Iris pigment epithelial cell (primary cell): ENCODE measurements at places on chromosomes 3 and 15.

GRCh38 chr3:15405448-15406050 lies 21.8 kb downstream of the METTL6 start:
- peak; percentile 65 for DNase-seq

- DNase-seq = no peak
These were observed 8.6 kb downstream of the ATP13A4 start for GRCh38 chr3:193546129-193546528.

DNA sequence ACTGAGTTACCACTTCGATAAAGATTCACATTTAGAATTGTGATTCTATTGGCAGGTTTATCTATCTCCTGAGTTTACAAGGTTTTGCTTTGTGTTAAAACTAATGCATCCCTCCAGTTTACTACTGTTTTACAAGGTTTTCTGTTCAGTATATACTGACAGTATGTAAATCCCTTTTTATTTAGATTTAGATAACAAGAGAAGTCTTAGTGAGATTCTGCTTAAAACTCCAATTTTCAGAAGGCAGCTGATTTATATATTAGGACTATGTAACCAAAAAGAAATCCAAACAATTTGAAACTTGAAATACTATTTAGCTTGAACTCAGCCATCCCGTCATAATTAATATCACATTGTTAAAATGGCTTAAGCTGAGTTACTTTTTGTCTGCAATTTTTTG lies 619.2 kb downstream of the NAALADL2 start:
- DNase-seq = no peak

DNA sequence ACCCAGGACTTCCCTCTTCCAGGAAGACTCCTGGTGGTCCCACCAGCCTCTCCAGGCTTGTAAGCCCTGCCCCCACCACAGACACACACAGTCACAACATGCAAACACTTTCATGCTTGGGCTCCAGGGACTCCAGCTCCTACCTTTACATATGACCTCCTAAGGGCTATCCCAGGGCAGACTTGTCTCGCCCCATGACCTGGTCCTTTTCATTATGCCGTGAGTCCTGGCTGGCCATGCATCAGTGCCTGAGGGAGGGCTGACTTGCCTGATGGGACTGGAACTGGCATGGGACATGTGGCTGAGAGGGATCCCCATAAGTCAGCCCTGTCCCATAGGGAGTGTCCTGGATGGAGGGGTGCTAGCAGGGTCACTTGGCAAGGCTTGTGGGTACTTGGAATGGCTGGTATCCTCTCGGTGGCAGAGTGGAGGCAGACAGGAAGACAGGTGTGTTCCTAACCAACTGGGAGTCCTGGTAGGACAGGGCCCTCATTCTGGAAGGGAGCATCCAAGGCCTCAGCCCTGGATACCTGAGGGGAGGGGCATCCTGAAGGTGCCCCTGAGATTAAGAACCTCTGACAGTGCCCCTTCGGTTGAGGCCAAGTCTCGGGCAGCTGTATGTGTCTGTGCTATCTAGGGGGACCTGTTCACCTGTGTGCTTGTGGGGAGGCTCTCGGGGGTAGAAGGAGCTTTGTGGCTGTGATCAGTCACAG lies 540 bp upstream of the HHATL start:
- DNase-seq = no peak

DNA sequence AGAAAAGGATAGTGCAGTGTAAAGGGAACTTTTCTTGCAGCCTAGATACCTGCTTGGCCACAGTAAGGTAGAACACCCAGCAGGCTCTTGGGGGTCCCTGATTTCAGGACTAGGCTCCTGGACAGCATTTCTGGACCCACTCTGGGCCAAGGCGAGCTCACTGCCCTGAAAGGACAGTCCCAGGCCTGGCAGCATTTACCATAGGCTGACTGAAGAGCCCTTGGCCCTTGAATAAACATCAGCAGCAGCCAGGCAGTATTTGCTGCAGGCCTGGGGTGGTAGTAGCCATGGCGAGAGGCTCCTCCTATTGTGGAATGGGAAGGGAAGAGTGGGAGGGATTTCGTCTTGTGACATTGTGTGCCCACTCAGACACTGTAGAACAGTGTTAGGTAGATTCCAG lies 529.2 kb downstream of the TUSC7 start:
- DNase-seq = no peak

- DNase-seq = no peak
These were observed 43.4 kb downstream of the PPP2R3A start for GRCh38 chr3:136008732-136009470.

- DNase-seq = no peak
These were observed 113.5 kb upstream of the LMOD3 start for GRCh38 chr3:69235882-69236281.

DNA sequence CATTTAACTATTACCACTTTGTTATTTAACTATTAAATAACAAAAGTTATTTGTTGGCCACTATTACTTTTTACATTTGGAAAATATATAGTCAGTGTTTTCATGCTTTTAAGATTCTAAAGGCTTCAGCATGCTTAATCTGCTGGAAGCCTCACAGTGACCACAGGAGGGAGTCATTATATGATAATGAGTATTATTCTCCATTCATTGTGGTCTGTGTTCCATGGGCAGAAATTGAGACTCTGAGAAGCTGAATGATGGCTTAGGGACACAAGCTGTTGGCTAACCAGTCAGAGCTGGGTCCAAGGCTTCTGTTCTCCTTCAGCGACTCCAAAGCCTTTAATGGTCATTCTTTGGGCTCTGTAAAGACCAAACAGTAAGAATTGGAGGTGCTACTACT lies 64.7 kb downstream of the BFSP2 start:
- DNase-seq = peak; percentile 42

DNA sequence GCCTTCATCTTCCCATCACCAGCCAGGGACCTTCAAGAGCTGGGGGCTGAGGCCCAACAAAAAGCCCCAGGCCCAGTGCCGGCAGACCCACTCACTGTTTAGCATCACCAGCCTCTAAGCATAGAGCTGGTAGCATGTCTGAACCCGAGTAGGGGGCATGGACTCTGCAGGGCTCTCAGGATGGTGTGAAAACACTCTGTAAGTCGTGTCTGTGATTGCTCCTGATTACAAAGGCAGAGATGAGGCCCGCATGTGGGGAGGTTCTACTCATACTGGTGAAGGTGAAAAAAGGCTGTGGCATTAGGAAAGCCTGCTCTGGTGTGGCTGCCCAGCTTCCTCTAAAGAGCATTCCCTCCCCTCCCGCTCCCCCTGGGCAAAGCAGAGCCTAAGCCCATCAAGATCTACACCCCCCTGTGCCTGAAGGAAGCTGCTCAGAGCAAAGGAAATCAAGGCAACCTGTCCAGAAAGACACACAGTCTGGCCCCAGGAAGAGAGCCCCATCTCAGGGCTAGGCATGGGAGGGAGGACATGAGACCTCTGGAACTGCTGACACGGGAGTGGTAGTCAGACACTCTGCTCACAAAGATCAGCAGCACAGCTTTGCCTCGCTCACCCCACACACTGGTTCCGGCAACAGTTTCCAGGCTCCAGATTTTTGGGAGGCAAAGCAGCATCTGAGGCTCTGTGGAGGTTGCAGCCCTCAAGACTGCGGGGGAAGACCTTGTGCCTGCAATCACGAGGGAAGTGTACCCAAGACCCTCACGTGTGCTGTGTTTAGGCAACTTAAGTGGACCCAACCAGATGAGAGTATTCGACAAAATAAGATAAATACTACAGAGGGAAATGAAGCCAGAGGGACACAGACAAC lies 36.7 kb downstream of the CCDC12 start:
- DNase-seq = no peak

DNA sequence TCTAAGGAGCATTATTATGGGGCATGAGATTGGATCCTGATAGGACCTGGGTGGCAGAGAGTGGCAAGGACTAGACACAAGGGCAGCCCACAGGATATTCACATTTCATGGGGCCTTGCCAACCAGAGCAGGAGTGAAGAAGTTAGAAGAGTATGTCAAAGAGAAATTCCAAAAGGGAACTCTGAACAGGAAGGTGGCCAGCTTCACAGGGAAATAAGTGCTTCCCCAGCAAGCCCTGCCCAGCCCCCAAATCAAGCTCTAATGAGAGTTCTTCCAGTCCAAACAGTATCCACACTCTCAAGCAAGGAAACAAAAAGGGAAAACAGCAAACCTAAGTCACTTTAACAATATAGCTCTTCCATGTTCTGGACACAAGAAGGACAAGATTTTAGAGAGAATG lies 130.2 kb upstream of the COL8A1 start:
- DNase-seq = no peak

DNA sequence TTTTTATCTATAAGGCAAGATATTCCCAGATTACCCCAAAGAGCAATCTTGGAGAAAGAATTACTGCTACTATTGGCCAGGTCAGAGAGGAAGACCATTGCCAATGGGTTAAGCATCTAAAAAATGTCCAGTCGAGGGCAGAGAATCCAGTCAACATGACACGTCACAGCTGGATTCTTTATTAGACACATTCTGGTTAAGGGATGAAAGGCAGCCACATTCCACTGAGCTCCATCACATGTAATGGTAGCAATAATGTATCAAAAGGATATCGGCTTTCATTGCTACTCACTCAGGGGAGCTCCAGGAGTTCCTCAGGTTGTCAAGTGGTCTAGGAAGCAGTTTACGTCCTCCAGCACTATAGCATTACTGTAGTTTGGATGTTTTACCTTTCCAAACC lies 421.1 kb downstream of the PLOD2 start:
- peak; percentile 28 for DNase-seq

DNA sequence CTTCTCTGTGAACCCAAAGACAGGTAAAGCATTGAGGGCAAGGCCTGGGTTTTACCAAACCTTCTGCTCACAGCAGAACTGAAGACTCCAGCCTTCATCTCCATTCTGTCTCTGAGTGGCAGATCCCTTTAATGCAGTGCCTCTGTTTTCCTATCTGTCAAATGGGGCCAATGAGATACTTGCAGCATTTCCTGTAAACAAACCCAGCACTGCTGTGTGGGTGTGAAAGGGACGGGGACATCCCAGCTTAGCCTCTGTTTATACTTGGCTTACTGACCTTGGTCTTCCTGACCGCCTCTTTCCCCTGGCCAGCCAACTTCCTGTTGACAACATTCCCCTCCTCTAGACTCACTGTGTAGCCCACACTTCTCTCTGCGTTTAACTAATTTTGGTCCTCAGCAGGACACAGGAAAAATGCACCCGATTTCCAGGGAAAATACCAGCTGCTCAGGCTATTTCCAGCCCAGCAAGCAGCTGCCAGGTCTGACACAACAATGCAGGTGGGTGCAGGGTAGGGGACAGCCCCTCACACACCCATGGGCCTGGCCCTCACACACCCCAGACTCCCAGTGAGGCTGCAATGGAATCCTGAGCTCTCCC lies 105.9 kb upstream of the HERC1 start:
- DNase-seq = peak; percentile 97

DNA sequence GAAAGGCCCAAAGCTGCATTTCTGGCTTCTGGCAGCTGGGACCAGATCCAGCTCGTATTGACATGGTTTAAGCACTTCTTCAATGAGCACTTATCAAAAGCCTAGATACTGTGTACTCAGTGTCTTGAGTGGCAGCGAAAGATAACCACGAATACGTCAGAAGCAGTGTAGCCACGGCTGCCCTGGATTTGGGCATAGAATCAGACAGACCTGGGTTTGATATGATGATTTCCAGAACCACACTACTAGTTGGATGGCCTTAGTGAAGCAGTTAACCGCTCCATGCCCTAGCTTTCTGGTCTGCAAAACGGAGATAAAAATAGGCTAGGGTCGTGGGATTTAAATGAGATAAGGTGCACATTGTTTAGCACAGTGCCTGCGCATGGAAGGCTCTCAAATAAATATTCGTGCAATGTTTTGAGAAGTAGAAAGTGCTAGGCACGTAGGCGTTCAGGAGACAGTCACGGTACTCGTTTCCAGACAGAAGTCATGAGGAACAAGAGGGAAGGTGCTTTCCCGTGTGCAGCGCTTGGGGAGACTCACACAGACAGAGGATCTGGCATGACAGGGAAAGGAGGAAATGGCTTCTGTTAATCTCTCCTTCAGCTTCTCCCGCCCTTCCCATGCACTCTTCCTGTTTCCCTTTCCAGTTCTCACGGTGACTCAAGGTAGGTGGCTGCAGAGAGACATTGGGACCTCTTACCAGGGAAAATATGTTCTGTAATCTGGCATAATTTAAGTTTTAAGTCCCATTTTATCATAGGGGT lies 70.3 kb downstream of the CCNL1 start:
- peak; percentile 30 for DNase-seq

DNA sequence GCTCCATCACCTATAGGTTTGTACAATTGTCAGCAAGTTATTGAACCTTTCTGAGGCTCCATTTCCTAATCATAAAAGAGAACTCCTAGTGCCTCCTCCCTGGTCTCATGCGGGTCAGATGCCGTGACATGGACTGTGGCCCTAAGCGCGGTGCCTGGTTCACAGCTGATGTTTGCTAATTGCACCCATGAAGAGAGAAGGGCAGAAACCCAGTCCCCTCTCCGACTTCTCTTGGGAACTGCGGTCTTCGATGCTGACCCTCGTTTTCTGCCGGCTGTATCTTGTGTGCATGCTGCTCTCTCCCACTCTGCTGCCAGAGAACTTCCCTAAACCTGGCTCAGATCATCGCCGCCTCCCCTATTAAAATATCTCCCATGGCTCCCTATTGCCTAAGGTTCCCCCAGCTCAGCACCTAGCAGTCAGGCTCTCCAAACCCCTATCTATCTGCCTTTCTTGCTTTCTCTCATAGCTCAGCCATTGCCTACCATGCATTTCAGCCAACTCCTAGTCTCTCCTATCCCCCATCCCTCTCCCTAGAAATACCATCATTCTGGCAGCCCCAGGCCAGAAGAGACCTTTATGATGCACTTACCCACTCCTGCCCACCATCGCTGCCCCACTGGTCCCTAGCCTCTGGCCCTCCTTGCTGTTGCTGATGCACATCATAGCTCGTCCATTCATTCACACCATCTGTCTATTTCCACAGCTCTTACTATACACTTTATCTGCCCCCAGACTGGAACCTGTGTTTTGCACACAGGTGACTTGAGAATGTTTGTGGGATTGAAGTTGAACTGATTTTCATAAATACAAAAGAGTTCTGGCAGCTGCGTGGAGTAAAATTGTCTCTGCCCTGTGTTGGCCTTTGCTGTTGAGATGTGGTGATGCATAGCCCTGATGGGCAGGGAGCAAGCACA lies 6.6 kb downstream of the ISG20 start:
- no peak for DNase-seq

- DNase-seq = peak; percentile 82
These were observed at the start of gene CDHR4 for GRCh38 chr3:49799761-49800160. Gene CDHR4 (minus strand): TSS chr3:49799873. CDS start chr3:49799812, 61 bp downstream.

DNA sequence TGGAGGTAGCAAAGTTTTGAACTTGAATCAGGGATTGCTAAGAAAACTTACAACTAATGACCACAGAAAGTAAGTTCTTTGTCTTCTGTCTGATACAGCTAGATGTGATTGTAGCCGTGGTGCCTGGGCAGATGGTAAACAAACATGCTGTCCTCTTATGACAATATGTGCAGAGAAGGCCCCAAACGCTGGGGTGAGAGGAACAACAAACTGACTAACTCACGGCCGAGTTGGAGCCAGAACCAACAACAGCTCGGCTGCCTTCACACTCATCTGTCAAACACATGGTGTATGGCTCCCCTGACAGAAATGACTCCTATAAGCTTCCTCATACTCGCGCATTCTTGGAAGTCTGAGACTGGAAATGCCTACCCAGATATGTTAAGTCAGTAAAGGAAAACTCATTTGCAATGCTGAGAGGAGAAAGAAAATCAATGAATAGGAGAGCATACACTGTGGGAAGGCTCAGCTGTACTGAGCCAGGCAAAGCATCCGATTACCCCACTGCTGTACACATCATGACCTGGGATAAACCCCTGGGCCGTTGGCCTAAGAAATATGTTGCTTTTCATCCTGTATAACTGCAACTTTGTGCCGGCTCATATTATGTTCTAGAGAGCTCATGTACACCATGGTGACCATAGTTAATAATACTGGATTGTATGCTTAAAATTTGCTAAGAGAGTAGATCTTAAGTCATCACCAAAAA lies 5.7 kb downstream of the THBS1 start:
- DNase-seq = peak; percentile 85

GRCh38 chr3:189269365-189269764 lies 97.6 kb downstream of the TPRG1 start:
- no peak for DNase-seq
